ENCODE measurements at places on chromosomes 13 and 19. TPM values are rescaled to one million over a fixed set of nuclear protein-coding genes. Genes with fewer than 3 reads are reported as not detected.

The GPR12 gene
- not detected for total RNA-seq

The UNC13A gene
- 1.3 TPM for total RNA-seq

The VSTM2B gene
- total RNA-seq: not detected

The OR7D2 gene
- not detected for total RNA-seq

The AMER2 gene
- total RNA-seq: not detected

GRCh38 chr19:10399878-10400277, 3.5 kb downstream of the CDC37 start:
- peaks cover 40% of the 10 kb centered on the region for H3K4me1 ChIP-seq
- DNase-seq: no peak
- no peak overlapping the region for H3K4me3 ChIP-seq
- H3K27me3 ChIP-seq: peaks cover 8% of the 10 kb centered on the region
- H3K27ac ChIP-seq: no peak overlapping the region
- H3K36me3 ChIP-seq: no peaks in the 10 kb centered on the region

DNA sequence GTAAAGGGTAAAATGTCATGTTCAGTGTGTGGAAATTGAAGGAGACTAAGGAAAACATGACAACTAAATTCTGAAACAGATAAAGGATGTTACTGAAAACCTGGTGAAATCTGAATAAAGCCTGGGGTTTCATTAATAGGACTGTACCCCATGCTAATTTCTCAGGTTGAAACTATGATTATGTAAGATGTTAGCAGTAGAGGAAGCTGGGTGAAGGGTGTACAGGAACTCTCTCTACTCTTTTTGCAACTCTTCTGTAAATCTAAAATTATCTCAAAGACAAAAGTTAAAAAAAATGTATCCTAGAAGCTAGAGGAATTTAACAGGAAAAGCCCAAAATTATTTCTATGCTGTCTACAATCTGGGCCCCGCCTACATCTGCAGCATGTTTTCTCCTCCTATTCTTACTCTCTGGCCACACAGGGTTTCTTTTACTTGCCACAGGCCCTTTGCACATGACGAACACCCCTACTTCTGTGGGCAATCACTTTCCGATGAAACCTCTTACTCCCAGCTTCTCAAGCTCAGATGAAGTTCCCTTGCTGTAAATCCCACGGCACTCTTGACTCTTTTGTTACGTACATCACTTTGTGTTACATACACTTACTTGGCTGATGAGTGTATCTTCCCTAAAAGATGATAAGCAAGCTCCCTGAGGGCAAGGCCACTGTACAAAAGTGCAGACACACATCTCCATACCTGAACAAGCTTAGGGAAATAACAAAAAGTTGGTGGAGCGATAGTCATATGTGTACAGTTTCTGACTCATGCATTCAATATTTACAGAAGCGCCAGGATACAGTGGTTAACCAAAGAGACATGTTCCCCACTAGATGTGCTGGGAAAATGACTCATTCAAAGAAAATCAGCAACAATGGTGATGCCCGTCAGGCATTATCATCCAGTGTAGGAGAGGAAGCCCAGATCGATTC, 32.6 kb downstream of the RUBCNL start:
- H3K27me3 ChIP-seq: no peaks in the 10 kb centered on the region
- H3K27ac ChIP-seq: no peak overlapping the region
- DNase-seq: no peak
- H3K4me3 ChIP-seq: no peak overlapping the region

DNA sequence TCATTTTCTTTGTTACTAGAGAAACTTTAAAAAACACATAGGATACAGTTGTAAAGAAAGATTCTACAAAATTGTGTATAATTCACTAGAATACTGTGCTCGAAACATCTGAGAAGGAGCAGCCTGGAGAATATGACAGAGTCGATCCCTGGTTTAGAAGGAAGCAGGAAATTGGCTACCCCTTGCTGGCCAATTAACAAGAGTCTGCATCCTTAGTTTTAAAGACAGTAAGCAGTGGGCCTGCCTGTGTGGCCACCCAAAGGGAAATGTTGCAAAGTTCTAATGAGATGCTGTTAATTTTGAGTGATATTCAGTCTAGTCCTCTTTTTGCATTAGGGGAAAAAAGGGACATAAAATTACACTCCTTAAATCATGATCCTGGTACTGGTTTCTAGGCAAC, 988.6 kb downstream of the PCDH17 start:
- no peaks in the 10 kb centered on the region for H3K36me3 ChIP-seq
- H3K27ac ChIP-seq: no peak overlapping the region
- H3K27me3 ChIP-seq: no peaks in the 10 kb centered on the region
- H3K4me3 ChIP-seq: no peak overlapping the region

- H3K36me3 ChIP-seq: peaks cover 5% of the 10 kb centered on the region
- DNase-seq: no peak
- H3K27me3 ChIP-seq: no peaks in the 10 kb centered on the region
- no peak overlapping the region for H3K4me3 ChIP-seq
Observed at GRCh38 chr13:60571571-60571970, 174.6 kb downstream of the TDRD3 start.

DNA sequence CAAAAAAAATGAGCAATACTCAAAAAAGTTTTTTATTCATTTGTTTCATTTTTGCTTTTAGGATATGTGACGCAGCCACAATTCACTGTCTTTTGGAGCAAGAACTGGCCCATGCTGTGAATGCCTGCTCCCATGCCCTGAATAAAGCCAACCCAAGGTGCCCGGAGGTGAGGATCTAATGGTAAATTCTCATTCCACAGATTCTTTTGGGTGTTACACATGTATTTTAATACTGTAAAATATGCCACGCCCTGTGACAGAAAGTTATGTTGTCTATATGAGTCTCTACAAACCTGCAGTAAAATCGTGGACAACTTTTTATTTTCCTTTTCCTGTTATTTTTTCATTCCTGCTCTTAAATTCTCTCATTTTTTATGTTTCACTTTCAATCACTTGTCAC, 57.5 kb upstream of the AKAP11 start:
- H3K4me1 ChIP-seq: no peaks in the 10 kb centered on the region
- no peak for DNase-seq
- no peaks in the 10 kb centered on the region for H3K27me3 ChIP-seq

Measured in body of pancreas (tissue), 4 donors.